ENCODE measurements at places on chromosomes 2 and 18.

DNA sequence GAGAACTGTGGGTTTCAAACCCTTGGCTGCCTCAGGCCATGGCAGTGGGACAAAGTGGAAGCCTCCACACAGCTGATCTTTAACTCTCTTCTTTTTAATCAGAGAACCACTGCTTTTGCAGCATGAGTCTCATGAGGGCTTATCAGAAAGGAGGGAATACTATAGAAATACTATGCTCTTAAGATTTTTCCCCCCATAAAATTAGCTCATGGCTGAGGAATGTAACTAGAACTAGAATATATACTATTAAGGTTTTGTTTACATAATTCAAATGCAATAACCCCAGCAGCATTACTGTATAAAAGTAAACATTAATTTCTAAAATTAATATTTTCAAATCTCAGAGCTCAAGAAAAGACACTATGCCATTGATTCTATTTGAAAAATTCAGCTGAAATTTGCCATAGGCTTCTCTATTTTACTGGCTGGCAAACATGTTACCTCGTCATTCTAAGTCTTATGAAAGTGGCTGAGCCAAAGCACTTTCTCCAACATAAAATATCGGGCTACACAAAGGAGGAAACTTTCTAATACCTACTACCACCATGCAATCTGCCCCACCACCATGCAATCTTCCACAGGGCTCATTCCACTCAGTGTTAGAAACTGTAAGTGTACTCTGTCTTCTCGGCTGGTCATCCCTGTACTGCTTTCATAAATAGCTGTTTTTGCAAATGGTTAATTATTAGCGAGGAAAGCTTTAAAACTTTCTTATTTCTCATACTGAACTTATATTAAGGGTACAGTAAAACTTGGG lies 42.5 kb downstream of the WDR35 start:
- DNase-seq = no peak

DNA sequence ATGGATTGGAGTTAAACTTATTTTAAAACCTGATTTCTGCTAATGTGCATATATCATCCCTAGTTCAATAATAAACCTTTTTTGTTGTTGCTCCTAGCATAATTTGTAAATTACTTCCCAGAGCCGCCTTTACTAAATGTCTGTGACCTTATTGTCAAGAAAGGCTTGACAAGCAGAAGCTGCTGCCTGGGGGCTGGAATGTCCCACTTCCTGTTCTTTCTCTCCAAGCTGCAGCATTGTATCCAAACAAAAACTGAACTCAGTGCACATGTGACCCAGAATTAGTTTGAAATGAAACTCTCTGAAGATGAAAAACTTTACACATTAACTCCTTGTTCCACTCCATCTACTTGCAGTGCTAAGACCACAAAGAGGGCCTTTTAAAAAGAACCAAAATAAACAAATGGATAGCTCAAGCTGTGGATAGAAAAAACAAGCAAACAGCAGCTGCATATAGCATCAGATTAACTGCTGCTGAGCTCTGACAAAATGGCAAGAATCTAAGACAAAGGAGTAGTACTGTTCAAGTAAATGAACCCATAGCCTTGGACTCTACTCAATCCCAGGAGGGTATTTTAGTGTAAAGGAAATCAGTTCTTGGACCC lies 99.8 kb upstream of the NEUROD1 start:
- no peak for DNase-seq

DNA sequence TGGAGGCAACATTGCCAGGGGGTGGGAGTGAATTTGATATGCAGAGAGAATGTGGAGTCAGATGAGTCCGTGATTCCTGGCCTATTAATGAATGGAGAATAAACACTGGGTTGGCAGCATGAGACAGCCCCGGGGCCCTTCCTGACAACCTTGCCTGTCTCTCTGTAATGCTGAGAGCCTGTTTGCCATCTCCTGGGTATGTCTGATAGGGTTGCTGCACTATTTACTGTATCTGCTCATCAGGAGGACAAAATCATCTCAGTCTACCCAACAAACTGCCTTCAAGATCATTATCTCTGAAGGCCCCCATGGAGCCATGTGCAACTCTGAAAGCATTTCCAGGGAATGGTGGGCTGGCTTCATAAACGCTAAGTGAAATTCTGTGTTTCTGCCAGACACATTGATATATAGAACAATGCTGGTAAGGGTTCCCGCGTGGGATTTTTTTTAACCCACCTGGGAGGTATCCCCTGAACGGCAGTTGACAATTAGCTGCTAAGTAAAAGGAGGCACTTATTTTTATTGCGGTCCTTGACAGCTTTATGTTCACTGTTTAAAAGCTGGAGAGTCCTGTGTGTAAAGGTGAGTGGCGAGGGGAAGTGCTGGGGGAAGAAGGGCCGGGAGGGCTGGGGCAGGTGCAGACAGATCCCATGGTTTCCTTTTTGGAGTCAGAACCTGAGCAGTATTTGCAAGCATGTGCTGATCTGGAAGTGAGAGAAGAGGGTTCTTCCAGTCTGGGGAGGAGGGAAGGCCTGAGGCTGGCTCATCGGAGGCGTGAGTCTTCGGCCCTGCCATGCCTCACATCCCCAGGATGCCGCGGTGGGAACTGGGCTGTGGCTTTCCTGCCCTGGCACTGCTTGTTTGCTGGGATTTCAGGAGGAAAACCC lies 64.8 kb downstream of the ARHGAP25 start:
- DNase-seq = no peak

- DNase-seq = no peak
These were observed 28.4 kb upstream of the XPO1 start for GRCh38 chr2:61566566-61566965.

GRCh38 chr2:236875906-236876505 lies 209.7 kb upstream of the COPS8 start:
- no peak for DNase-seq

GRCh38 chr18:77089723-77090285 lies 42.8 kb downstream of the MBP start:
- no peak for DNase-seq

- DNase-seq = no peak
These were observed 120.5 kb downstream of the ZFP36L2 start for GRCh38 chr2:43105586-43106558.

- no peak for DNase-seq
These were observed 4.2 kb downstream of the ERMN start for GRCh38 chr2:157321466-157321865.

Data from activated T-cell treated with anti-CD3 and anti-CD28 coated beads, Interleukin-2, amount 50 U/mL, for 72 hours (primary cell).